Posterior vena cava (tissue), 2 donors: ENCODE measurements at places on chromosomes 12 and 14.

- DNase-seq, result peak; percentile 88
Measured at GRCh38 chr12:57242691-57243454, 8.1 kb downstream of the STAC3 start.

- no peak for DNase-seq
Measured at GRCh38 chr14:65485516-65485915, 73.0 kb downstream of the FUT8 start.

DNA sequence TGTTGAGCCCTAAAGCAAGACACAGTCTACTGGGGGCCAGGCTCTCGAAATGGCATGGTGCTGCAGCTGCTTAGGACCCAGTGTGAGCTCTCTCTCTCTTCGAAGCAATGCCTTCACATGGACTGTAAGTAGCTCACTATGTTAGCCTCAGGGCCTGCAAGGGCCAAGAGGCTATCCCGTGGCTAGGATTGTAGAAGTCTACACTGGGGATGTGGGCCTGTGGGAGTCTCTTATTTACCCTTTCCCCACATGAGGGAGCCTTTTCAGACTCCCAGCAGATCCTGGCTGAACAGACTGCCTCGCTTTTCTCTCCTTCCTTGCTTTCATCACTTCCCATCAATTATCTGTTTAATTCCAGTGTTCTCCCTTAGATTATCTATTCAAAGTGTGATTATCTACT is 101.4 kb downstream of the GPR65 start:
- DNase-seq, result no peak

DNA sequence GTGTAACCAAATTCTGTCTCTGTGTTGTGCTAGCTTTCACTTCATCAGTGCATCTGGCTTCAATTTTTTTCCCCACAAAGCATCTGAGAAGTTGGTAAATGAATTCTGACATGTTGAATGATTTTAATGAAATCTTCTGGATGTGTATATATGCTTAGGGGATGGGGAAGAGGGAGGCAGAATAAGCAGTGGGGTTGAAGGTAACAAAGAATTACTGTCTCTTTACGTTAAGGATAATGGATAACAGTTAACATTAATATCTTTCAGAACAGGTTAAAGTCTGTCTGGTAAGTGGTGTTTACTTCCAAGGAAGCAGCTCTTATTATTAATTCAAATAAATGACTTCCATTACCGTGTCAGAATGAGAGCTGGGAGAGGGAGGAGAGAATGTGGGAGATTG is 261.7 kb downstream of the ERC1 start:
- no peak for DNase-seq

- DNase-seq, result no peak
Measured at GRCh38 chr12:19234981-19235871, 105.7 kb downstream of the PLEKHA5 start.

- no peak for DNase-seq
Measured at GRCh38 chr12:50799908-50800307, 36.0 kb downstream of the ATF1 start.

DNA sequence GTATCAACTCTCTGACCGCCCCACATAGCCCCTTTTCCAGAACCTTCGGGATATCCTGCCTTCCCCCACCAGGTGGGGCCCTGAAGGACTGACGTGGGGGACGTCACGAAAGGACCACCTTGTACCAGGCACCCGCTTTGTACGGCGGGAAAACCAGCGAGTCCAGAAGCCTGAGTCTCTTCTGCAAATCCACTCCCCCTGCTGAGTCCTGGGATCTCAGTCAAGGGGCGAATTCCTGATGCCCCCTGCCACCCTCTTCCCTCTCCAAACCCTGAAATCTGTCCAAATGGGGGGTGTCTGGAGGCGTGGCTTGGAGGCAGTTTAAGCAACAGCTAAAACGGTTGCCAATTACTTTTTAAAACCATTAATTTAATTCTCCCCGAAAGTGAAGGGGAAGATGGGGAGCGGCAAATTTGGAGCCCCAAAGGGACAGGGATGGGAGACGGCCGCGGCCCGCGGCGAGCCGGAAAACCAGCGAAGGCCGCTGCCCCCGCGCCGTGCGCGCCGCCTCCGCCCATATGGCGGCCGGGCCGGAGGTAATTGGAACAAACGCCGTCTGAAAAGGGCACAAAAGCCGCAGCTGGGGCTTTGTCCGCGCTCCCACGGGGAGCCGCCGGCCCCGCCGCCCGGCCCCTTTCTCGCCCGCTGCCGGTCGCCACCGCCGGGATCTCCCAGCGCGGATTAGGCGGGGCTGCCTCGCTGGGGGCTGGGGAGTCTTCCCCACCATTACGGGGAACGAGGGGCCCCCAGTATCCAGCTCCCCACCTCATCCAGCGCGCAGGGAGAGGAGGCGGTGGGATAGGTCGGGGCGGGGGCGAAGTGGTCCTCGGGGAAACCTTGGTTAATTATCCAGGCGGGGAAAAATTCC is 6.6 kb downstream of the LHX5 start:
- DNase-seq, result no peak

DNA sequence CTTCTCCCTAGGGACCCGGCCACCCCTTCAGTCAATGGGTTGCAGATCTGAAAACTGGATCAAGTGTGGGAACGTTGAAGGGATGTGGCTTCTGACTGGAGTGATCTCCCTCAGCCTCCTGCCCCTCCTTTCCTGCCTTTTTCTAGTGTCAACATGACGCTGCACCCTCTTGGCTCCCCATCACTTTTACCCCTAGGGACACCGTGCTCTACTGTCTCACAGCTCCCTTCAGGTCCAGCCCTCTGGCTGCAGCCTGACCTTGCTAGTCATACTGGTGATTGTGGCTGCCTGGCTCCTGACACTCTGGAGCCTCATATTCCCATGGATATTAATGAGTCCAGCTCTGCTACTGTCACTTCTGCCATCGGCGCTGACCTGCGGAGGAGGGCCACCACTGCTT is 51.5 kb upstream of the RASSF3 start:
- peak; percentile 82 for DNase-seq

DNA sequence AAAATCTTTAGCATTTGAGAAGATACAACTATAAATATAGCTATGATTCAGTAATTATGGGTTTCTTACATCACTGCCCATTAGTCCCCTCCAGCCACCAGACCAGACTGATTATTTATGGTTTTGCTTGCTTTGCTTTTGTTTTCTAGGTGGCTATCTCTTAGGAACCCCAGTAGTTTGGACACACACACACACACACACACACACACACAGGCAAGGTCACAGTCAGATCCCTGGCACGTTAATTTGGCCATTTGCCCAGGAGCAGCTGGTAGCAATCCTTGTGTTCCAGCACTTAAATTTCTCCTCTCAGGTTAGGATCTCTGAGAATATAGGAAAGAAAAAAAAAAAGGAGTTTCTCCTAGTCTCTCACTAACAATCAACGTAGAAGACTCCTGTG is 90.2 kb upstream of the RESF1 start:
- no peak for DNase-seq

- DNase-seq, result no peak
Measured at GRCh38 chr14:35963209-35963608, 137.1 kb downstream of the BRMS1L start.

DNA sequence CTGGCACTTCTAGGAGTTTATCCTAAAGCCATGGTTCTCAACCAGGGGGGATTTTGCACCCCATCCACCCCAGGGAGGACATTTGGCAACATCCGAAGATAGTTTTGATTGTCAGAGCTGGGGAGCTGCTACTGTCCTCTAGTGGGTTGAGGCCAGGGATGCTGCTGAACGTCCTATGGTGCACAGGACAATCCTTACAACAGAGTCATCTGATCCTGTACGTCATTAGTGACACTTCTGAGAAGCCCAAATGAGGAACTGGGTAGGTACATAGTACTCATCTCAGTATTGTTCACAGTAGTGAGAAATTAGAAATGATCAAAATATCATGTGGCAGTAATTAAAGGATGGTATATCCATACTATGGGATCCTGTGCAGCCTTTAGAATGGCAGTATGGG is 185.1 kb downstream of the CHST11 start:
- DNase-seq, result no peak

DNA sequence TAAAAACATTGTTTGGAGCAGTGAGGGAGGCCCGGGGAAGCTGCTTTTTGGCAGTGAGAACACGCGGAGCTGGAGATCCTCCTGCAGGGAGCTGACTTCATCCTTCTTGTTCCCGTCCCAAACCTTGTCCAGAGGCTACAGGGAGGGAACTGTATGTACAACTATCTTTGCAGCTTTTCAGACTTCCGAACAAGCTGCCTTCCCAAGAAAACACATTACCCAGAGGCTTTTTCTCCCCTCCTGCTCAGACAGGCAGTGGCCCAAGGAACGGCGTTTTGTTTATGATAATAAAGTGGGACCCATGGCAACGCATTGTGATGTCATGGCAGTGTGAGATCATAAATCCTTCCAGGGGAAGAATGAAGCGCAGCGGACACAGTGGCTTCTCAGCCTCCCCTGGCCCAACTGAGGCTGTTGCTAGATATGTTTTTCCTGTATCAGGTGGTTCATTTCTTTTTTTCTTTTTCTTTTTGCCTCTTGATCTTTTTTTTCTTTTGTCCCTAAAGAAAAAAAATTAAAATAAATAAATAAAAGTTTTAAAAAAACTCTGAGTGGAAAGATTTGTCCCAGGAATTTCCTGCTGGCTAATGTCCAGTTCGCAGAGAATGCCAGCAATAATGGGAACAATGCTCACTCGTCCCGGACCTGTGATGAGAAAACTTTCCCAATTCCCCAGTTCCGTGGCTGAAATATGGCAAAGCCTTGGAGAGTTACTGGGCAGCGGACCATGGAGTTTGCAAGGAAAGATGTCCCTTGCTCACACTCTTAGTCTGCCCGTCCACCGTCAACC is 103.4 kb upstream of the MAP1LC3B2 start:
- peak; percentile 94 for DNase-seq

DNA sequence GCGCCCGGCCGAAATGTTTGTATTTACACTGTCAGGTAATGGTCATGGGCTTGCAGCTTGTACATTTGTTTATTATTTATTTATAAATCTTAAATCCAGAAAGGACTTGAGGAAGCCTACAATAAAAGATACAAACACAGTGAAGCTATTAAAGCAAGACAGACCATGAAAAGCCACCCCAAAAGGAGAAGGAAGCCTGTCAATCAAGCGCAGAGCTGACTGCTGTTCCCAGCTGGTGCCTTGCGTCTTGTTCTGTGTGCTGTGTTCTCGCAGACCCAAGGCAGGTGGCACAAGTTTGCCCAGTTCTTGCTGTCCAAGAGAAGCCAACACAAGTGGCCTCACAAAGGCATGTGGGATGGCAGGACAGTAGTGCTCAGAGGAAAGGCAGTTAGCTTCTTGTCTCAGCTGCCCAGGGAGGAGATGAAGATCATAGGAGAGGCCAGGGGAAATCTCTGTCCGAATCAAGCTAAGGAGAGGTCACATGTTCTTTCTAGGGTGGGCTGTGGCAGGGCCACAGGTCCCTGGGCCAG is 73.2 kb downstream of the SLC25A47 start:
- DNase-seq, result no peak

- peak; percentile 80 for DNase-seq
Measured at GRCh38 chr12:7439579-7440505, 4.1 kb downstream of the CD163L1 start.

GRCh38 chr12:636632-637031 is 26.6 kb downstream of the NINJ2 start:
- peak; percentile 10 for DNase-seq

GRCh38 chr12:76976777-76977382 is 88.5 kb downstream of the E2F7 start:
- no peak for DNase-seq

- DNase-seq, result no peak
Measured at GRCh38 chr14:32934881-32935633, 3.6 kb upstream of the NPAS3 start.
